ENCODE measurements at places on chromosomes 4 and X.

- H3K4me1 ChIP-seq, result peaks cover 44% of the 10 kb centered on the region
- H3K4me3 ChIP-seq, result peak overlapping the region; percentile 45
These were observed 194.2 kb upstream of the C1QTNF7 start for GRCh38 chr4:15233626-15234025.

- H3K36me3 ChIP-seq, result no peaks in the 10 kb centered on the region
- no peaks in the 10 kb centered on the region for H3K4me1 ChIP-seq
- no peak overlapping the region for H3K27ac ChIP-seq
- H3K27me3 ChIP-seq, result no peaks in the 10 kb centered on the region
These were observed 41.0 kb upstream of the UGT2B17 start for GRCh38 chr4:68617003-68617698.

DNA sequence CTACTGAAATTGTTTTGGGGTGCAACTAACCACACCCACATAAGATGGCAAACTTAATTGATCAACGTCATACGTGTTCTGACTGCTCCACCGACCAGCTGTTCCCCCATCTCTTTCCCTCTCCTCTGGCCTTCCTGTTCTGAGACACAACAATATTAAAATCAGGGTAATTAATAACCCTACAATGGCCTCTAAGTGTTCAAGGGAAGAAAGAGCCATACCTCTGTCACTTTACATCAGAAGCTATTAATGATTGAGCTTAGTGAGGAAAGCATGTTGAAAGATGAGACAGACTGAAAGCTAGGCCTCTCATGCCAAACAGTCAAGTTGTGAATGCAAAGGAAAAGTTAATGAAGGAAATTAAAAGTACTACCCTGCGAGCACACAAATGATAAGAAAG lies 173.9 kb upstream of the FTHL17 start:
- no peaks in the 10 kb centered on the region for H3K27me3 ChIP-seq
- H3K4me1 ChIP-seq, result no peaks in the 10 kb centered on the region
- H3K4me3 ChIP-seq, result no peak overlapping the region

GRCh38 chrX:916230-916599 lies 285.6 kb downstream of the SHOX start:
- H3K4me3 ChIP-seq, result no peak overlapping the region
- no peaks in the 10 kb centered on the region for H3K27me3 ChIP-seq
- no peak for DNase-seq

DNA sequence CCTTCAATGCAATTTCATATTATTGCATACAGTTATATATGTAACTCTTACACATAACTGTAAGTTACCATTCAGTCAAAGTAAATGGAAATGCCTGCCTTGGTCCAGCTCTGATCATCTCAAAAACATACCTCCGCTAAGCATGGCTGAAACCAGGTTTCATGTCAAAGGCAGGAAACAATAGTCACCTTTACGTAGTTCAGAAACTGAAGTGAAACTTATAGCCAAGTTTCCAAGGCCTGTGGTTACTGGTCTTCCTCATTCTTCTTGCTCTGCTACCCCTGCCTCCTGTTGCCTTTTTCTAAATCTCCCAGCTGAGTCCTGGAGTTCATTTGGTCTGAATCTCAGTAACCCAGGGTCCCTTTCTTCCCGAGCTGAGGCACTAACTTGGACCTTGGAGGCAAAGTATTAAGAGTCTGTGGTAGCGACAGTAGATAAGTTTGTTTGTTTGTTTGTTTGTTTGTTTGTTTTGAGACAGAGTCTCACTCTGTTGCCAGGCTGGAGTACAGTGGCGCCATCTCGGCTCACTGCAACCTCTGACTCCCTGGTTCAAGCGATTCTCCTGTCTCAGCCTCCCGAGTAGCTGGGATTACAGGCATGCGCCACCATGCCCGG lies 30.8 kb downstream of the DAPP1 start:
- peaks cover 44% of the 10 kb centered on the region for H3K36me3 ChIP-seq
- no peaks in the 10 kb centered on the region for H3K27me3 ChIP-seq
- H3K4me3 ChIP-seq, result peak overlapping the region; percentile 69
- peaks cover 78% of the 10 kb centered on the region for H3K4me1 ChIP-seq
- H3K27ac ChIP-seq, result peak overlapping the region; percentile 98

- no peaks in the 10 kb centered on the region for H3K4me1 ChIP-seq
- H3K27ac ChIP-seq, result no peak overlapping the region
- H3K27me3 ChIP-seq, result no peaks in the 10 kb centered on the region
- H3K36me3 ChIP-seq, result no peaks in the 10 kb centered on the region
These were observed 975.4 kb upstream of the NDST4 start for GRCh38 chr4:116088771-116089170.

GRCh38 chrX:100649550-100650356 lies 5.8 kb downstream of the SRPX2 start:
- DNase-seq, result no peak
- H3K27ac ChIP-seq, result no peak overlapping the region

GRCh38 chr4:123833171-123833643 lies 436.6 kb downstream of the SPRY1 start:
- no peak overlapping the region for H3K27ac ChIP-seq
- no peak overlapping the region for H3K4me3 ChIP-seq
- H3K4me1 ChIP-seq, result no peaks in the 10 kb centered on the region

GRCh38 chr4:89753601-89754066 lies 83.3 kb downstream of the SNCA start:
- no peaks in the 10 kb centered on the region for H3K4me1 ChIP-seq
- H3K36me3 ChIP-seq, result no peaks in the 10 kb centered on the region
- H3K4me3 ChIP-seq, result no peak overlapping the region
- H3K27ac ChIP-seq, result no peak overlapping the region
- H3K27me3 ChIP-seq, result no peaks in the 10 kb centered on the region
- no peak for DNase-seq

DNA sequence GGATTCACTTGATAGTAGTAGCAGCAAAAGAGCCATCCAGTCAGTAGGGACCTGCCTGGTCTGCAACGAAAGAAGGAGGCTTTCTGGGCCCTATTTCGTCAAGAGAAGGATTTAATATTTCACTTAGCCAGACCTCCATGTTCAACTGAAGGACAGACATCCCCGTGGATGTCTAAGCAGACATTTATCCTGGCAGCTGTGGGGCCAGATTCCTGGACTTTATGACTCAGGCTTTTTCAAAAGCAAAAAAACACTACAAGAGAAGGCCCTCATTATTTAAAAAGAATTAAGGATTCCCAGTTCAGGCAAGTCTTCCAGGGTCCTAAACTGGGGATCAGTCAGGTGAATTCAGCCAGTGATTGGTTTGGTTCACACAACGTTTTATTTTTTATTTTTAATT lies 88.5 kb upstream of the TSPAN5 start:
- no peaks in the 10 kb centered on the region for H3K27me3 ChIP-seq
- no peaks in the 10 kb centered on the region for H3K36me3 ChIP-seq
- H3K4me1 ChIP-seq, result no peaks in the 10 kb centered on the region
- H3K4me3 ChIP-seq, result no peak overlapping the region

DNA sequence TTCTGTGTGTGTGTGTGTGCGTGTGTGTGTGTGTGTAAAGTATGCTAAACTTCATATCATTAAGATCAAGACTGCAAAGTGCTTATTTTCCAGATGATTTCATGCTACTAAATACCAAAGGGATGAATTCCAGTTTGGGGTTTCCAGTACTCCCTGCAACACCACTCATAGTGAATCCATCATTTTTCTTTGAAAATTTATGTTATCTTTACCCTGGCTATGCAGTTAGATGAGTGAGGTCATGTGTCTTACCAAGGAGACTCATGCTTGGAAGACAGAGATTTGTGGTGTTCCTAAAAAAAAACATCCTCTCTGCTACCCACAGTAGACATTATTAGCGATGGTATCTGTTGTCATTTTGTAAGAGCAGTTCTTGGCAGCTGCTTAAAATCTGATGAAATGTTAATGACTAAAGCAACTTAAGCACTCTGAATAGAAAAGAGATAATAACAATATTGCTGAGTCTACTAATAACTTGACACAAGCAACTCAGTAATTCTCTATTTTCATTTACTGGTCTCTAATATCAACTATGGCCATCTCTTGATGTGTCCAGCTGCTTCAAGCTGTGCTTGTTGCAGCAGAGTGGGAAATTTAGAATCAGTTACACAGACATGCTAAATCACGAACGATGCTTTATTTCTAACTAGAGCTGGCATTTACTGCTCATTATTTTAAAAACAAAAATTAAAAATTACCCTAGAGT lies 1953.0 kb upstream of the IGFBP7 start:
- H3K4me1 ChIP-seq, result no peaks in the 10 kb centered on the region
- H3K4me3 ChIP-seq, result no peak overlapping the region
- no peak for DNase-seq
- no peaks in the 10 kb centered on the region for H3K27me3 ChIP-seq
- H3K27ac ChIP-seq, result no peak overlapping the region

GRCh38 chr4:187017147-187017546 lies 293.5 kb upstream of the FAT1 start:
- H3K27ac ChIP-seq, result no peak overlapping the region
- no peaks in the 10 kb centered on the region for H3K4me1 ChIP-seq
- DNase-seq, result no peak
- no peaks in the 10 kb centered on the region for H3K36me3 ChIP-seq

GRCh38 chr4:173177232-173177631 lies 8.6 kb downstream of the GALNT7 start:
- H3K27me3 ChIP-seq, result no peaks in the 10 kb centered on the region
- H3K4me1 ChIP-seq, result peaks cover 41% of the 10 kb centered on the region
- H3K4me3 ChIP-seq, result no peak overlapping the region
- H3K36me3 ChIP-seq, result no peaks in the 10 kb centered on the region
- no peak overlapping the region for H3K27ac ChIP-seq

- H3K4me1 ChIP-seq, result peaks cover 6% of the 10 kb centered on the region
- no peak for DNase-seq
- H3K4me3 ChIP-seq, result no peak overlapping the region
- H3K27me3 ChIP-seq, result peaks cover 3% of the 10 kb centered on the region
- H3K36me3 ChIP-seq, result no peaks in the 10 kb centered on the region
These were observed 38.7 kb upstream of the DCLK2 start for GRCh38 chr4:150039274-150040127.

- no peak overlapping the region for H3K4me3 ChIP-seq
- peaks cover 13% of the 10 kb centered on the region for H3K4me1 ChIP-seq
- no peaks in the 10 kb centered on the region for H3K27me3 ChIP-seq
- H3K27ac ChIP-seq, result no peak overlapping the region
These were observed 45.5 kb downstream of the CCNG2 start for GRCh38 chr4:77202491-77202890.

GRCh38 chr4:14196131-14196530 lies 568.6 kb upstream of the BOD1L1 start:
- H3K4me1 ChIP-seq, result no peaks in the 10 kb centered on the region
- H3K36me3 ChIP-seq, result no peaks in the 10 kb centered on the region
- DNase-seq, result peak; percentile 22
- H3K27ac ChIP-seq, result no peak overlapping the region
- H3K27me3 ChIP-seq, result no peaks in the 10 kb centered on the region

GRCh38 chrX:138191998-138192397 lies 519.5 kb downstream of the FGF13 start:
- no peaks in the 10 kb centered on the region for H3K4me1 ChIP-seq
- H3K27me3 ChIP-seq, result no peaks in the 10 kb centered on the region
- H3K4me3 ChIP-seq, result no peak overlapping the region
- DNase-seq, result peak; percentile 1
- H3K36me3 ChIP-seq, result no peaks in the 10 kb centered on the region

DNA sequence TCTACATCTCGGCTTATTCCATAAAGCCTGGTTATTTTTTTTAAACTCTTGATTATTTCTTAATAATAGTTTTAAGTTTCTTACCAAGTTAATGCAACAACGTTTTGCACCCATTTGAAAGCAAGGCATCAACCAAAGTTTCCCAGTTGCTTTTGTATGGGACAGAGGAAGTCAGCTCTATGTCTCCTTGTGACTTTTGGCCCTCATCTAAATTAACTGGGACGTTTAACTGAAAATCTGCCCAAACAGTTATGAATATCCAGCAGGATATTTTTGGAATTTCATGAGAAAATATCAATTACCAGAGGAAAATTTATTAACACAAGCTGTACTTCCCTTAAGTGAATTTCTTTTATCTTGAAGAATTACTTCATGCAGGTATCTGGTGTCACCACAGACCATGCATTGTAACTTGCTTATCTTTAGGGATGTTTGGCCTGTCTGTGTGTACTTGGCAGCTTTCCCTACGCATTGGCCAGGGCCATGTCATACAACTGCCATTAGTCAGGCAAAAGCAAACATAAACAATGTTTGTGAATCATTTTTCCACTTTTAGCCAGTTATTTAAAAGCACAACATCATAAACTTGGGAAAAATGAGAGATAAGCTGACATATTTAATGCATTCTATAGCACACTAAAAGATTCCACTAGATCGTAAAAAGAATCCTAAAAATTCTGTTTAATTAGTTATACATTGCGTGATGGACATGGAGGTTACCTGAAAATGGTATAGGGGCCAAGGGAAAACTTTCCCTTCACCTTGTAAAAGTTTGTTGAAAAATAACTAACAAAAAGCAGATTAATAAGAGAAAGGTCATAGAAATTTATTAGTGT lies 101.4 kb upstream of the PDE5A start:
- H3K36me3 ChIP-seq, result no peaks in the 10 kb centered on the region
- DNase-seq, result no peak
- no peaks in the 10 kb centered on the region for H3K27me3 ChIP-seq
- H3K4me3 ChIP-seq, result no peak overlapping the region
- H3K4me1 ChIP-seq, result no peaks in the 10 kb centered on the region
- H3K27ac ChIP-seq, result no peak overlapping the region

- no peak overlapping the region for H3K27ac ChIP-seq
- no peaks in the 10 kb centered on the region for H3K27me3 ChIP-seq
- H3K4me1 ChIP-seq, result peaks cover 25% of the 10 kb centered on the region
- DNase-seq, result no peak
- H3K36me3 ChIP-seq, result peaks cover 8% of the 10 kb centered on the region
- no peak overlapping the region for H3K4me3 ChIP-seq
These were observed 64.0 kb downstream of the NBDY start for GRCh38 chrX:56793112-56793430.

DNA sequence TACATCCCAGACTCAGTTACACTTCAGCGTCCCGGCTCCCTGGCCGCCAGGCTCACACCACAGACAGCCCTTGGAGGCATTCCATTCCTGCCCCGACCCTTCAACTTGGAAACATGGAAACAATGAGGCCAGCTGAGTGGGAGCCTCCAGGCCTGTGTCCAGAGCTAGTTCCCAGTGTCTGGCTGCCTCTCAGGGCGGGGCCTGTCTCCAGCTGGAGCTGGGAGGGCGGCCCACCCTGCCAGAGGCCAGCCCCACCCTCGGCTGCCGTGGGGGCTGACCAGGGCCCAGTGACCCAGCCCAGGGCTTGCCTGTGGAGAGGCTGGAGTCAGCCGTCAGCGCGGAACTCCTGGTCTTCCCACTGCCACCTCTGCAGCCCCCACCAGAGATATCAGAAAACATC lies 37.4 kb upstream of the SPON2 start:
- no peaks in the 10 kb centered on the region for H3K27me3 ChIP-seq
- H3K4me3 ChIP-seq, result no peak overlapping the region
- peaks cover 2% of the 10 kb centered on the region for H3K36me3 ChIP-seq
- no peak for DNase-seq
- H3K4me1 ChIP-seq, result peaks cover under 1% of the 10 kb centered on the region
- H3K27ac ChIP-seq, result no peak overlapping the region

DNA sequence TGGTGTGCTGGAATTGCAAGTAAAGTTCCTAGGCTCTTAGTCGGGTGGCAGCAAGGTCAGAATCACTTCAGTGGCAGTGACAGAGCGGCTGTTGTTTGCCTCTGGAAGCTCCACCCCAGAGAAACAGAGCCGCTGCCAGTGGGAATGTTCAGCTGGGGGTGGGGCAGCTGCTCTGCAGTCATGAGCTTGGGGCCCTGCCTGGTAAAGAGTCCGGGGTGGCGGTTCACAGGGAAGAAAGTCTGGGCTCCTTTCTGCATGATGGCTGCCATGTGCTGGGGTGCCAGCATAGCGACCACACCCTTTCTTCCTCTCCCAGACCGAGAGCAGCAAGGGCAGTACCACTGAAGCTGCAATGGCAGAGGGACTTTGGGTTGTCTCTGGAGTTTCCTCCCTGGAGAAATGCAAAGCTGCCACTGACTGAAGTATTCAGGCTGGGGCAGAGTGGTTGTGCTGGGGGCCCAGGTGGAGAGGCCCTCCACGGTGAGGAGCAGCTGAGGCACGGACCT lies 108.8 kb upstream of the CENPE start:
- no peaks in the 10 kb centered on the region for H3K36me3 ChIP-seq
- H3K4me3 ChIP-seq, result no peak overlapping the region
- H3K27me3 ChIP-seq, result no peaks in the 10 kb centered on the region
- no peak for DNase-seq
- H3K4me1 ChIP-seq, result no peaks in the 10 kb centered on the region
- no peak overlapping the region for H3K27ac ChIP-seq

Measured in activated naive CD8-positive, alpha-beta T cell treated with anti-CD3 and anti-CD28 coated beads, Interleukin-2, amount 50 U/mL, for 24 hours (primary cell).